ENCODE measurements at places on chromosomes 2 and 18. TPM values are rescaled to one million over a fixed set of nuclear protein-coding genes. Genes with fewer than 3 reads are reported as not detected.

DNA sequence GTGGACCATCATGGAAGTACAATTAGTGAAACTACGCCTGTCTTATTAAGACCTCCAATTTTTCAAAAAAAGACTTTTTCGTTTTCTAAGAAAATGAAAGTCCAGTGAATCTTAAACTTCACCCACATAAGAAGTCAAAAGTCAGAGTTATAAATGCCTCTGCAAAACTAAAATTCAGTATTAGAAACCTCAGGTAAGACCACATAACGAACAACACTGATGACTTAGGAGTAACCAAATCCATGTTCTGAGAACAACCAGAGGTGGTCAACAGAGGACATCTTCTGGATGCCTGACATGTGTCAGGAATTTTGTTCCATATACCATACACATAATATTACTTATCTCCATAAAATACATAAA is 62.4 kb downstream of the RPL31 start:
- H3K27ac ChIP-seq: no peak overlapping the region
- no peaks in the 10 kb centered on the region for H3K4me1 ChIP-seq
- H3K4me3 ChIP-seq: no peak overlapping the region

DNA sequence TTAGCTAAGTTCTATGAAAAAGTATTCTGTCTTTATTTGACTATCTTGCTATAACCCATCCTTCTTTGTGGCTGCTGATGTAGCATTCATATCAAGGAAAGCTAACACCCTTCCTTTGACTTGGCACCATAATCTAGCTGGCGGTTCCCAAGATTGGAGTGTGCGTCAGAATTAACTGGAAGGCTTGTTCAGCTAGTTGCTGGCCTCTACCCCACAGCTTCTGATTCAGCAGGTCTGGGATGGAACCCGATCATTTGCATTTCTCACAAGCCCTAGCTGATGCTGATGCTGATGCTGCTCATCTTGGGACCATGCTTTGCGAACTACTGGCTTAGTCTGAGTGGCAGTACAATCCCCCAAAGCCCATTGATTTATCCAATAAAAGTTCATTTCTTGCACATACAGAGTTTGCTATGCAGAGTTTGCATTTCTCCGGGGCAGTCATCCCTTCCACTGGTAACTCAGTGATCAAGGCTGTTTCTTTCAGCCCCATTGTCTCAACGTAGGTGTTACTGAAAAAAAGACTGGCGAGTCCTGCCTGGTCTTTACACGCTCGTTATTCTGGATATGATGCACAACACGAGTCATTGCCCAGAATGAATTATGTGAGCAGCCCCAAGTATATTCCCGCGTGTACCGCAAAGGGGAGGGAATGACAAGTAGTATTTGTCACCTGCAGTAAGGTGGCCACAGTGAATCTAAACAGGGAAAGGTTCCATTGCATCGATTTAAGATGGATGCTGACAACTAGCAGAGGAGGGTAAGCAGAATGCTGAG is 96.5 kb downstream of the ZNF532 start:
- H3K4me1 ChIP-seq: peaks cover 31% of the 10 kb centered on the region
- H3K27ac ChIP-seq: peak overlapping the region; percentile 27
- DNase-seq: no peak
- peaks cover 10% of the 10 kb centered on the region for H3K36me3 ChIP-seq

- no peaks in the 10 kb centered on the region for H3K36me3 ChIP-seq
- no peaks in the 10 kb centered on the region for H3K4me1 ChIP-seq
- no peak overlapping the region for H3K4me3 ChIP-seq
- no peak for DNase-seq
- no peak overlapping the region for H3K27ac ChIP-seq
Measured at GRCh38 chr2:236195726-236196125, 27.5 kb upstream of the GBX2 start.

- no peaks in the 10 kb centered on the region for H3K27me3 ChIP-seq
- no peaks in the 10 kb centered on the region for H3K36me3 ChIP-seq
- peaks cover 7% of the 10 kb centered on the region for H3K4me1 ChIP-seq
- no peak overlapping the region for H3K4me3 ChIP-seq
- no peak for DNase-seq
- H3K27ac ChIP-seq: no peak overlapping the region
Measured at GRCh38 chr2:151114874-151115273, 146.8 kb downstream of the RBM43 start.

- H3K4me1 ChIP-seq: no peaks in the 10 kb centered on the region
- DNase-seq: peak; percentile 31
- no peaks in the 10 kb centered on the region for H3K27me3 ChIP-seq
- no peak overlapping the region for H3K4me3 ChIP-seq
- H3K27ac ChIP-seq: no peak overlapping the region
Measured at GRCh38 chr2:158291544-158292180, 164.9 kb downstream of the CCDC148 start.

GRCh38 chr2:17757321-17757720 is 3.4 kb downstream of the GEN1 start:
- peaks cover 6% of the 10 kb centered on the region for H3K36me3 ChIP-seq
- no peaks in the 10 kb centered on the region for H3K27me3 ChIP-seq
- H3K27ac ChIP-seq: no peak overlapping the region
- peaks cover 38% of the 10 kb centered on the region for H3K4me1 ChIP-seq
- peak; percentile 23 for DNase-seq
- no peak overlapping the region for H3K4me3 ChIP-seq

- H3K27me3 ChIP-seq: no peaks in the 10 kb centered on the region
- no peak overlapping the region for H3K4me3 ChIP-seq
- no peak for DNase-seq
- no peak overlapping the region for H3K27ac ChIP-seq
Measured at GRCh38 chr2:221200184-221200839, 371.8 kb downstream of the EPHA4 start.

GRCh38 chr2:74759986-74760385 is 73.9 kb upstream of the HK2 start:
- H3K4me1 ChIP-seq: peaks cover 5% of the 10 kb centered on the region
- no peak for DNase-seq
- no peaks in the 10 kb centered on the region for H3K27me3 ChIP-seq
- H3K27ac ChIP-seq: no peak overlapping the region
- H3K36me3 ChIP-seq: no peaks in the 10 kb centered on the region

GRCh38 chr2:179443180-179443579 is 178.5 kb upstream of the SESTD1 start:
- H3K27ac ChIP-seq: no peak overlapping the region
- no peaks in the 10 kb centered on the region for H3K4me1 ChIP-seq
- DNase-seq: no peak
- H3K27me3 ChIP-seq: no peaks in the 10 kb centered on the region
- no peaks in the 10 kb centered on the region for H3K36me3 ChIP-seq
- no peak overlapping the region for H3K4me3 ChIP-seq

DNA sequence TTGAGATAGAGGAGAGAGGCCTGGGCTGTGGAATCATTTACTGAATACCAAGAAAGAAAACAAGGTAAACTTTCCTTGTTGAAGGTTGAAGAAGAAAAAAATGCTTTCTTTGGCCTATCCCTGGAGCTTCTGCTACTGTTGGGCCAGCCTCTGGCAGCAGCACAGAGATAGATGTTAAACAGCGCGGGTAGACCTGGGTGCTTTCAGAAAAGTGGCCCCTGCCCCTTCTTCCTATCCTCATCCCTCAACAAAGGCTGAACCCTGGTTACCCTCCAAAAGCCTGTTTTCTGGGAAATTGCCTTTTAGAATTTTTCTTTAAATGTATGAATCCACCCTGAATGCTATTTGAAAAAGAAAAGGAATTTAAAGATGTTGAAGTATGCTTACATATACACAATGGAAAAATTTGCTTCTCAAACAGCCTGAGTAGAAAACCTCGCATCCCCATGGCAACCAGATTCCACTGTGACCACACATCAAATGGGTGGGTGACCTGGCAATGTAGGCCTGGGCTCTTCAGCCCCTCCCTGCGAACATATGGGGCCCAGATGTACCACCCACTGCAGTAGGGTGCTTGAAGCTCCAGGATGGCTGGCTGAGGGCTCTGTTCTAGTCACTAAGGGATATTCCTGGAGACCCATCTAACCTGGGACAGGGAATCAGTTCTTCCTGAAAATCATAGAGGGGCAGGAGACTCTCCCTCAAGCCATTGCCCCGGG is 23.4 kb upstream of the CHRNA1 start:
- H3K4me1 ChIP-seq: no peaks in the 10 kb centered on the region
- H3K36me3 ChIP-seq: no peaks in the 10 kb centered on the region
- H3K27me3 ChIP-seq: no peaks in the 10 kb centered on the region
- no peak for DNase-seq
- no peak overlapping the region for H3K4me3 ChIP-seq

GRCh38 chr18:76613755-76614120 is 118.7 kb upstream of the ZNF516 start:
- H3K4me3 ChIP-seq: no peak overlapping the region
- H3K36me3 ChIP-seq: no peaks in the 10 kb centered on the region
- no peaks in the 10 kb centered on the region for H3K27me3 ChIP-seq
- H3K4me1 ChIP-seq: no peaks in the 10 kb centered on the region
- no peak for DNase-seq
- no peak overlapping the region for H3K27ac ChIP-seq

- H3K27me3 ChIP-seq: no peaks in the 10 kb centered on the region
- no peak overlapping the region for H3K4me3 ChIP-seq
- no peaks in the 10 kb centered on the region for H3K36me3 ChIP-seq
- peaks cover 28% of the 10 kb centered on the region for H3K4me1 ChIP-seq
Measured at GRCh38 chr2:54459037-54459441, 2.9 kb downstream of the SPTBN1 start.

GRCh38 chr2:222900354-222900753 is 39.5 kb downstream of the ACSL3 start:
- H3K4me1 ChIP-seq: peaks cover 40% of the 10 kb centered on the region
- no peaks in the 10 kb centered on the region for H3K36me3 ChIP-seq
- DNase-seq: no peak

DNA sequence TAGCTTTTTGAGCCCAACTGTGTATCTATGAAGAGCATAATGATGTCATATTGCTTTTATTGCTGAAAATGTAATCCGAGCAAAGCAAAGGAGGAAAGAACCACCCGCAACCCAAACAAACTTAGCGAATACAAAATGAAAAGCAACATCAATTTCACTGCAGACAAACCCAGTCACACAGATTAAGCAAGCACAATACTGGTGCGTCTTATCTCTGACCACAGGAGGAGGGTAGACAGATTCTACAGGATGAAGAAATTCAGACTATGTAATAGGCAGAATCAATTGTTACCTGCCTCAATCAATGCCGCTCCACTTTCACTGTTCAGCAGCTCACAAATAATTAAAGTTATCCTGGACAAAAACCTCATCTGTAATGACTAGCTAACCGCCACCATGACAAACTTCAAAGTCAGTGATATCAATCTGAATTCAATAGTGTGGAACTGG is 115.5 kb upstream of the SP3 start:
- no peaks in the 10 kb centered on the region for H3K36me3 ChIP-seq
- no peak for DNase-seq
- no peak overlapping the region for H3K27ac ChIP-seq
- no peak overlapping the region for H3K4me3 ChIP-seq
- H3K4me1 ChIP-seq: no peaks in the 10 kb centered on the region

DNA sequence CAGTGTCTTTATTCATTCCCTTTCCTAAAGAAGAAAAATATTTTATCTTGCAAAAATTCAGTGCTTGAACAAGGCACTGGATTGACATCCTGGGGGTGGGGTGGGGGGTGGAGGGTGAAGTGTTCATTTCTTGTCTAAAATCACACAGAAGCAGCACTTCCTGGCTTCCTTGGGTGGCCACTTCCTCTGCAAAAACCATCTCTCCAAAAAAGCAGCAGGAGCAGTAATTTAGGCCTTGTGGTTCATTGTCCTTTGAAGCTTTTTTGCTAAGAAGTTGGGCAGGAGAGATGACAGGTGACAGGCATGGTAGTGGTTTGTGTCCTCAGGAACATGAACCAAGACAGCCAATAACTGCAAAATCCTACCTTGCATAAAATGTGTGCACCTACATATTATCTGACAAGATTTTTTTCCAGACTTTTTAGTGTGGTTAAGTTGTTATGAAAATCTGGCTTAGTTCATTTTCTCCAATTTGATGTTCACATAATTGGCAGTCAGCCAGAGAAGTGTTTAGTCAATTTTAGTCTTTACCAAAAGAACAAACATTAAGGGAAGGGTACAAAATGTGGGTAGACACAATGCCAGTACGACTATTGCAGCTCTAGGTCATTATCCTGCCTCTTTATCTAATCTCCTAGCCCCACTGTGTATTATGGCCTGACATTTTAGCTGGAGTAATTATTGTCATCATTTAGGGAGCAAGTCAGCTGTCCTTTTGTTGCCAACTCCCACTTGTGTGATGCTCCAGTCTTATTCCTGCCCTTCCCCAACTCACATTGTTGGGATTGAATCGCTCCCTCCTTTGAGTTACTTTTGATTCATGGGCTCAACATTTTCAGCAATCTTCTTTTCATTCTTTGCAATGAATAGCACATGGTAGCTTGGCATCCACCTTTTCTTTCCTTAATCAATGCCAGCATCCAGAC is 177.2 kb downstream of the MYO3B start:
- peaks cover 17% of the 10 kb centered on the region for H3K4me1 ChIP-seq
- H3K4me3 ChIP-seq: no peak overlapping the region
- DNase-seq: peak; percentile 88
- H3K36me3 ChIP-seq: no peaks in the 10 kb centered on the region
- no peaks in the 10 kb centered on the region for H3K27me3 ChIP-seq

DNA sequence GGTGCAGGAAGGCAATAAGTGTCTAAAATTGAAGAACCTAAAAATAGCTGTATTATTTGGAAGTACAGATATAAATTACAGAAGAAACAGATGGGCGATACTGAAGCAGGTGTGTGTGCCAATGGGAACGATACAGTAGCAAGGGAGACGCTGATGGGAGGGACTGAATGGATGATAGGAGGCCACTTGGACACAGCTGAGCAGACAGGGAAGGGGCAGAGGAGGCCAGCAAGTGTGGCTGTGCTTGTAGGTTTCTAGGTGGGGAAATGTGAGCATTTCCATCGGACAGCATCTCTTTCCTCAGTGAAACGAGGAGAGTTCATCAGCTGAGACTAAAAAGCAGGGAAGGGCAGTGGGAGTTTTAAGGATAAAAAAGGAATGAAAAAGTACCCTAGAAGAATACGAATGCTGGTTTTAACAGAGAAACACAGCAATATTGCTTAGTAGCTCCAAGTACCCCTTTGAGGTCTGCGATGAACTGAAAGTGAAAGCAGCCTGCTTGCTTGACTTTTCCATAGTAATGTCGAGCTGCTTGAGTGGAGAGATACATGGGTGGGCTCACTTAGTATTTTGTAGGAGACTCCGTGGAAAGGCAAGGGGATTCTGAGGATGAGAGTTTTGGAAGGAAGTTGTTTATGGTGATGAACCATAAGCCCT is 91.7 kb upstream of the EPC2 start:
- no peak overlapping the region for H3K27ac ChIP-seq
- no peak for DNase-seq
- no peaks in the 10 kb centered on the region for H3K4me1 ChIP-seq
- no peaks in the 10 kb centered on the region for H3K27me3 ChIP-seq
- H3K4me3 ChIP-seq: peak overlapping the region; percentile 4
- H3K36me3 ChIP-seq: no peaks in the 10 kb centered on the region

DNA sequence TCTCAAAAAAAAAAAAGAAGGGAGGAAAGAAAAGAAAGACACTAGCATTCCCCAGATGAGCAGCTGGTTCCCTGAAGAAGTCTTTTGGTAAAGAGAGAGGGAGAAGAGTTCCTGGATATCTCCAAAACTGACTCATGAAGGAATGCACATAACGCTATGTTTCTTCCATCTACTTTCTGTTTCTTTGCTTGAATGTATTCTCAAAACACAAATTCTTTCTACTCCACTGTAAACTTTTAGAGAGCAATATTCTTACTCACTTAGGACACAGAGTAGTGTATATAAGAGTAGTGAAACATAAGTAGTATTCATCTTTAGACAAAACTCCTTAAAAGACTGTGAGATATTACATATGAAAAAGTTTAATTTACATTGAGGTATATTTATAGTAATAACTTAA is 64.2 kb downstream of the TRIP12 start:
- no peak overlapping the region for H3K4me3 ChIP-seq
- H3K27ac ChIP-seq: no peak overlapping the region
- DNase-seq: no peak
- H3K4me1 ChIP-seq: peaks cover 20% of the 10 kb centered on the region

Gene PREB
- total RNA-seq: 53.8 TPM

Gene TUBA4B
- not detected for total RNA-seq

Gene ZNF512
- 61.3 TPM for total RNA-seq

Gene ANKRD30BL
- total RNA-seq: 2.2 TPM

Gene MROH2A
- total RNA-seq: 0.92 TPM

Gene UGT1A7
- not detected for total RNA-seq
